Fibroblast of villous mesenchyme (primary cell): ENCODE measurements at places on chromosomes 11 and 22.

DNA sequence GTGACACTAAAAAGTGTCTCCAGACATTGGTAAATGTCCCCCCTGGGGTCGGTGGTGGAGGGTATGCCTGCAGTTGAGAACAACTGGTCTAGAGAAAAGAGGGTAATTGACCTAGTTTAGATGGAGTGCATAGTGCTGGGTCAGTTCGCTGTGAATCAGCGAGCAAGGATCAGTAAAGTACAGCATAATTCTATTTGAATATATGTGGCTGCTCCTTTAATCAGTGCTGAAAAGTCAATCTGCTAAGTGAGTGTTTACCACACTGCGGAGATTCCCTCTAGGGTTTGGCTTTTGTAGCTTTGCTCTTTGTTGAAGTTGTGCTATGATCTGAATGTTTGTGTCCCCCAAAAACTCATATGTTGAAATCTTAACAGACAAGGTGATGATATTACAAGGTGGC lies 15.0 kb downstream of the CAVIN3 start:
- DNase-seq: no peak

- DNase-seq: no peak
Observed at GRCh38 chr22:39284142-39284980, 35.1 kb downstream of the RPL3 start.

DNA sequence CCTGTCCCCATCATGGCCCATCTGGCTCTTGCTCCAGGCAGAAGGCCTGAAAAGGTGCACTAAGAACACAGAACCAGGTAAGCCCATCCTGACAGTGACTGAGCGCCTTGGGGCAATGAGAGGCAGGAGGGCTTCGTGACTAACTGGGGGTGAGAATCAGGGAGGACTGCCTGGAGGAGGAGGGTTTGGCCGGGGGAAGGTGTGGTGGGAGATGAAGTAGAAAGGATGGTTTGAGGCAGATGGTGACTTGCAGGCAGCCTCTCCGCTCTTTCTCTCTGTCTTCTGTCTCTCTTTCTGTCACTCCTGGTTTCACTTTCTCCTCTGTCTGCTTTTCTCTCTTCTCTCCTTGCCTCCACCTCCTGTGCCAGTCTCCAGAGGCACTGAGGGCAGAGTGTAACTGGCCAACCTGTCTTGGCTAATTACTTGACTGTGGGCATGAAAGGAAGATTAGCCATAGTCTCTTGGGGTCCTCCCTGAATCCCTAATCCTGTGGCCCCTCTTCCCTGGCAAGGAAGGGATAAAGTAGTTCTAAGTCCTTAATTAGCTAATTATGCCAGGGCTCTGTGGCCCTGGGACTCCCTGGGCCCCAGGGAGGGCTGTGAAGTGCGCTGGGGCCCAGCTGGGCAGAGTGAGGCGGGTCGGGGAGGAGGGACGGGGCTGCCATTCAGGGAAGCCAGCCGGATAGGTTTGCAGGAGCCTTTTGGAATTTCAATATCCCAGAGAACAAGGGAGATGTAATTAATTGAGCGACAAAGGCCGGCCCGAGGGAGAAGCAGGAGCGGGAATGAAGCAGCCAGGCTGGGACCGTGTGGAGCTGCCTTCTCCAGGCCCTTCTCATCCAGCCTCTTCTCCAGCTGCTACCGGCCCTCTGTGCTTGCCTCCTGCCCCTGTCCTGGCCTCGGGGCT lies 61.1 kb downstream of the CACNA1I start:
- DNase-seq: no peak

DNA sequence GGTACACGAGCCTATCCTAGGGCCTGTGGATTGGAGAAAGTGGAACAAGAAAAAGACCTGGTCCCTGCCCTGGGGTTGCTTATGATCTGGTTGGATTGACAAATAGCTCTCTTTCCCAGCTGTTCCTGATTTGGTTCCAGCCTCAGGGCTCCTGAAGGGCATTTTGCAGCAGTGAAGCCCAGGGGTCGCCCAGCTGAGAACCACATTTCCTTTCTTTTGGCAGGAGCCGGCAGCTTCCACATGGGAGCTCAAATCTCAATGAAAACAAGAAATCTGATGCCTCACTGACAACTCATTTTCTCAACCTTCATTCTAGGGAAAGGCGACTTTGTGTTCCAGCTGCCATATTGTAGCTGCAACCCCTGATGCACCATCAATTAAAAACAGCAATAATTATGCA lies 140.6 kb upstream of the CADM1 start:
- DNase-seq: no peak

DNA sequence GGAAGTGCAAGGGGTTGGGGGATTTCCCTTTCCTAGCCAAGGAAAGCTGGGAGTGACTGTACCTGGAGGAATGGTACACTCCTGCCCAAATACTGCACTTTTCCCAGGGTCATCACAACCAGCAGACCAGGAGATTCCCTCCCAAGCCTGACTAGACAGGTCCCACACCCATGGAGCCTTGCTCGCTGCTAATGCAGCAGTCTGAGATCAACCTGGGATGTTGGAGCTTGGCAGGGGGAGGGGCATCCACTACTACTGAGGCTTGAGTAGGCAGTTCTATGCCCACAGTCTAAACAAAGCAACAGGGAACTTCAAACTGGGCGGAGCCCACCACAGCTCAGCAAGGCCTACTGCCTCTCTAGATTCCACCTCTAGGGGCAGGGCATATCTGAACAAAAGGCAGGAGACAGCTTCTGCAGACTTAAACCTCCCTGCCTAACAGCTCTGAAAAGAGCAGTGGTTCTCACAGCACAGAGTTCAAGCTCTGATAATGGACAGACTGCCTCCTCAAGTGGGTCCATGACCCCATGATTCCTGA lies 58.5 kb downstream of the SLC22A9 start:
- DNase-seq: no peak

- DNase-seq: peak; percentile 99
Observed at GRCh38 chr11:114134870-114135269, 75.4 kb downstream of the ZBTB16 start.

GRCh38 chr11:35139722-35140282 lies 831 bp downstream of the CD44 start:
- DNase-seq: no peak

DNA sequence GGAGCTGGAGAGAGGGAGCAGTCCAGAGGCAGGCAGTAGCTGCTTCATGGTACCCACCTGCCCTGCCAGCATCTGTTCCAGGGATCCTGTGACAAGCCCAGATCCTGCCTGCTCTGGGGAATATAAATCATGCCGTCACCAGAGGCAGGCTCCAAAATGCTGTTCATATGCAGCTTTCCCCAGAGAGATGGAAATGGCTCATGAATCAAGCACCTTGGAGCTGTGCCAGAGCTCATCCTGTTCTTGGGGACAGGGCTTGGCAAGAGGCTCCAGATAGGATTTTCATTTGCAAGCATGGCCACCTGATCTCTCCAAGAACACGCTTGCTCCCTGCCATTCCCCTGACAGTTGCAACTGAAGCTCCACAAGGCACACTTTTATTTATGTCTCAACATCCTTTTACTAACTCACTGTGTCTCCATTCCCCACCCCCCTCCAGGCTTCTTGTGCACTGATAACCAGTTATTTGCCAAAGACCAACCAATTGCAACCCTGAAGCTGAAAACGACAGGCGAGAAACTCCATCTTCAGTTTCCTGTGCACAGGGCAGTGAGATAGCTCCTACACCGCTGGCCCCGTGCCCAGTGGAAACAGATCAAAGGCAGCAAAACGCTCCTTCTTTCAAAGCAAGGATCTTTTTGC lies 115.8 kb upstream of the PITPNB start:
- peak; percentile 57 for DNase-seq

GRCh38 chr11:24708616-24709015 lies 211.8 kb downstream of the LUZP2 start:
- DNase-seq: no peak

- DNase-seq: peak; percentile 92
Observed at GRCh38 chr11:61947486-61948210, 2.5 kb upstream of the BEST1 start.

DNA sequence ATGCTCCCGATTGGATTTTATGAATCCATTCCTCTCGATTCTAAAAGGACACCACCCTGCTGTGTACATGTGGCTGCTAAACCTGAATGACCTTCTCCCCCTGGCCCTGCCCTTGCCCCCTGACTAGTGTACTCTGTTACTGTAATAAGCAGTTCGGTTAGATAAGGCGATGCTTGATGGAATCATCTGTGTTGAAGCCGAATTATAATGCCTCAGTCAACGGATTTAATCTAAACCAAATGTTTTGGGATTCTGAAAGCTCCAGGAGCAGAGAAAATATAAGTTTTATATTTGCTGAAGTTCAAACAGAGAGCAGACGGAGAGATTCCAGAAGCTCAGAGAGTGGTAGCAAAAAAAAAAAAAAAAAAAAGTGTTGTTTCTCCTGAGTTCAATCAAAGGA lies 275.4 kb upstream of the MPPED2 start:
- no peak for DNase-seq

DNA sequence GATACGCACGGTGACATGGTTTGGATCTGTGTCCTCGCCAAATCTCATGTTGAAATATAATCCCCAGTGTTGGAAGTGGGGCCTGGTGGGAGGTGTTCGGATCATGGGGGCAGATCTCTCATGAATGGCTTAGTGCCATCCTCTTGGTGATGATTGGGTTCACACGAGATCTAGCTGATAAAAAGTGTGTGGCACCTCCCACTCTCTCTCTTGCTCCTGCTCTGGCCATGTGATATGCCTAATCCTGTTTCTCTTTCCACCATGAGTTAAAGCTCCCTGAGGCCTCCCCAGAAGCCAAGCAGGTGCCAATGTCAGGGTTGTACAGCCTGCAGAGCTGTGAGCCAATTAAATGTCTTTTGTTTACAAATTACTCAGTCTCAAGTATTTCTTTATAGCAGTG lies 303.1 kb upstream of the PLET1 start:
- DNase-seq: no peak

GRCh38 chr22:22316589-22316988 lies 72.0 kb downstream of the VPREB1 start:
- no peak for DNase-seq

DNA sequence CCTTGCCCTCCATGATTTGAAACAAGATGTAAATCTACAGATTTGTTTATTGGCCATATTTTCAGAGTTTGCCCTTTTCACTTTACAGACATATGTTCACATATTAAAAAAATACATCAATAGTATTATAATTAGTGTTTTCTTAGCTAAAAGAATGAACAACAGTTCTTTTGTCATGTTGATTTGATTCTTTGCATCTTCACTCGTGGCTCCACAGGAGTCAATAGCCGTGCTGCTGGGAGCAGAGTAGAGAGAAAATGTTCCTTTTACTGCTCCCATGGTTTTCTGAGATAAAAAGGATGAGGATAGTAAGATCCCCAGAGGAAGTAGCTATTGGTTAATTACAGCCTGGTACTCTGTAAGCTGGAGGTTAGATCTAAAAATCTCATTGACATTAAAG lies 151.2 kb downstream of the PGR start:
- no peak for DNase-seq

- DNase-seq: no peak
Observed at GRCh38 chr11:120525261-120526171, 14.0 kb downstream of the GRIK4 start.

DNA sequence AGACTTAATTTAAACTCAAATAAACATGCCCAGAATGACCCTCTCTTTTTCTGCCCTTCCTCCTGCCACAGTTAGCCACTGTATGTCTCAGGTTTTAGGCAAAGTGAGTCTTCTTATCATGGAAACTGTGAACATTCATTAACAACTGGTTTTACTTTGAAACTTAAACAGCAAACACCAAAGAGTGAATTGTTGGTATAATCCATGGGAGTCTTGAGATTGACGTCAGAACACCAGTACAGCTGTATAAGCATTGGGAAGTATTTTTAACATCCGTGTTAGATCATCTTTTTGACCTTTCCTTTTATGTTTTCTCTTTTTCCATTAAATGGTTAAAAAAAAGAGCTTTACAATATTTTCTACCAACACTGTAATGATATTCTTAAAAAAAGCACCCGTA lies 38.9 kb downstream of the ARHGEF12 start:
- DNase-seq: peak; percentile 22

DNA sequence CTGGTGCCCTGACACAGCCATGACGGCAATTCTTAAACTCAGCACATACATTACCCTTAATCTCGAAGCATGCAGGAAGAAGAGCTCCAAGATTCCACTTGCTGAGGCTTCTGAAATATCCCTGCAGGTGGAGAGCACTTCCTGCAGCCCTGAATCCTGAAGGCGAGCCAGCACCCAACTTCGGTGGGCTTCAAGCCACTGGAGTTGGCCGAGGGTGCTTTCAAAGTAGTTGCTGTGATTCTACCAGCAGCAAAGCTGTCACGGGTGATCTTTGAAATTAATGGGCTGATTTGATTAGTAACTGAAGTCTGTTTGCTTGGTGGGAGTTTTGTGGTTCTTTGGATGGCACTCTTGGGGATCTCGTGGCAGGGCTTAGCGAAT lies 9.0 kb upstream of the FTH1 start:
- DNase-seq: no peak

DNA sequence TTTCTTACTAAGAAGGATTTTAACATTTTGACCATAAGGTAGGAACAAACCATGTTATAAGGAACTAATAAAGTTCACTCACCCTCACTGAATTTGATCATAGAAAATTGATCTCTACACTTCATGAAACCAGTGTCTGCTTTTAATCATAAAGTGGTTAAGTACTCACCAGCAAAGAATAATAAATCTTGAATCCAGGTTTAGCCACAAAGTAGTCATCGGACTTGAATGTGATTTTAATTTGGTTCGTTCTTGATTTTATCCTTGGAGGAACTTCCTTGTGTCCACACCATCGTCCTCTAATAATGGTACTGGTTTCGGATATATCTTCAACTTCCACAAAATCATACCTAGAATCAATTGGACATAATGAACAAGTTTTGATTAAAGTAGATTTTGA lies 40.5 kb upstream of the DDI1 start:
- DNase-seq: no peak

DNA sequence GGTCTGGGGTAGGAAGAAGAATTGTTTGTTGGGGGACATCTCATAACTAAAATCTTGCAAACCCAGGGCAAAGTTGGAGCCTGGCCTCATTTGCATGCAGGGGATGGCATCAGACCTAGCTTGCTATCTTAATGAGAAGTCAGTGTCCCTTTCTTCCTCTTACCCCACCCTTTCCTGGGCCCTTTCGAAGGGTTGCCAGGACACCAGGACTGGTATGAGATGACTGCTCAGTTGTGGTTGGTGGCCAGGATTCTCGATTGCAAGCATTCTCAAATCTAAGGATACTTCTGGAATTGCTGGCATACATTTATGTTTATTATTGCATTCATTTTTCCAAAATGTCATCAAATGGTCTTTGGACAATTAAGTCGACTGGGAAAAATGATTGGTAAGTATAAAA lies 131.0 kb downstream of the SLC1A2 start:
- no peak for DNase-seq

- DNase-seq: peak; percentile 66
Observed at GRCh38 chr11:10181811-10182210, 112.2 kb downstream of the SBF2 start.

DNA sequence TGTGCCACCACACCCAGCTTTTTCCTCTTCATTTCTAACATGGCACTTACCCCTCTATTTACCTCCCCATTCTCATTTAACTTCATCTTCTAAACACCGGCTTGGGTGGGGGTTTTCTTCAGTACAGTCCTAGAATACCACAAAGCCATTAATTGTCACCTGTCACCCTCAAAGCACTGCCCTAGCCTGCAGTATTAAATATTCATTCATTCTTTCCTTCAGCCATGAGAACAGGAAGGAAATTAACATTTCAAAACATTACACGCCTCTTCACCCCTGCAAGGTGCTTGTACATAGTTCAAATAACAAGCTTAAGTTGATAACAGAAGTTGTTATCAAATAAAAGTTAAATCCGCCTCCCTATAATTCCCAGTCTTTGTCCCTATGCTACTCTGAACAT lies 10.7 kb upstream of the VPS37C start:
- no peak for DNase-seq

GRCh38 chr11:118791961-118792569 lies 1.1 kb upstream of the DDX6 start:
- no peak for DNase-seq

- no peak for DNase-seq
Observed at GRCh38 chr11:65565624-65566453, 4.4 kb upstream of the ZNRD2 start.
